ENCODE measurements at places on chromosomes 4 and X. TPM values are rescaled to one million over a fixed set of nuclear protein-coding genes. Genes with fewer than 3 reads are reported as not detected.

The TMEM156 gene
- total RNA-seq: 0.17 TPM

The NKAP gene
- 3.8 TPM for total RNA-seq

The NIPAL1 gene
- total RNA-seq: not detected

The ATP8A1 gene
- total RNA-seq: 2.2 TPM

The PHEX gene
- 1.9 TPM for total RNA-seq

The TRIM61 gene
- 1.6 TPM for total RNA-seq

The GAGE12G gene
- not detected for total RNA-seq

The SLC4A4 gene
- total RNA-seq: 8.5 TPM

The GRIA3 gene
- total RNA-seq: 2.1 TPM

The GYG2 gene
- 2.6 TPM for total RNA-seq

The MAML3 gene
- 0.52 TPM for total RNA-seq

The CTBP1 gene
- total RNA-seq: 212 TPM

The NLGN4X gene
- total RNA-seq: not detected

The FABP2 gene
- not detected for total RNA-seq

The EPHA5 gene
- total RNA-seq: 0.52 TPM

The DIPK2B gene
- total RNA-seq: not detected

The ADH4 gene
- not detected for total RNA-seq

The HTRA3 gene
- total RNA-seq: 45.5 TPM

The MUC7 gene
- total RNA-seq: not detected

The AFF2 gene
- 0.79 TPM for total RNA-seq

The EPGN gene
- 0.32 TPM for total RNA-seq

The CXCL1 gene
- total RNA-seq: 1.5 TPM

The MAGEC2 gene
- not detected for total RNA-seq
